Hippocampal formation (tissue), 2 donors: ENCODE measurements at places on chromosomes 7 and 10.

GRCh38 chr7:158779061-158780000 is 50.0 kb downstream of the ESYT2 start:
- no peak for DNase-seq

GRCh38 chr10:75018251-75018650 is 93.2 kb upstream of the SAMD8 start:
- DNase-seq, result no peak

DNA sequence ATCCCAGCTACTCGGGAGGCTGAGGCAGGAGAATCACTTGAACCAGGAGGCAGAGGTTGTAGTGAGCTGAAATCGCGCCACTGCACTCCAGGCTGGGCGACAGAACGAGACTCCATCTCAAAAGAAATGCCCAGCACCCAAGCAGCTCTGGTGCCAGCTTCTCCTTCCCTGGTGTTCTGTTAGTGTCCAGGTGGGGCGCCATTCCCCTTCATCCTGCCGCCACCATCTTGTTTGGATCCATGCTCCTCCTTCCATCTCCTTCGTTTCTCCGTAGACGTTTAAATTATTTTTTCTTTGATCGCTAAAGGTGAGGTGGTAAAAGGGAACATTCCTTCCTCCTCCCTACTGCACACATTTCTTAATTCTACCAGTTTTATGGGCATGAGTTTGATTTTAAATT is 30.3 kb downstream of the PROSER2 start:
- no peak for DNase-seq

DNA sequence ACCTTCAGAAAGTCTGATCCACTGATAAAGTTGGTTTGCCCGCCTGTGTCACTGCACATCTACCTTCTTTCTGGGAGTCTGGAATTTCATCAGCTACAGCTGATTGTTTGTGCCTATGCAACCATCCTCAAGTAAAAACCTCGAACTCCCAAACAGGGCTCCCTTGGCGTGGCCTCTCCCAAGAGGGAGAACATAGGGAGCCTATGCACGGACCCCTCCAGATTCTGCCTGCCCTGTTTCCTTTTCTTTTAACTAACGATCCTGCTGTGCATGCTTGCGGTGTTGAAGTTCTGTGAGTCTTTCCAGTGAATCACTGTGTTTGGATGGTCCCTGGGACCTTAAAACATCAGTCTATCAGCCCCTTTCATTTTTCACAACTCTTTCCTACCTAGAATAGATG is 226.9 kb upstream of the SEMA3D start:
- no peak for DNase-seq

DNA sequence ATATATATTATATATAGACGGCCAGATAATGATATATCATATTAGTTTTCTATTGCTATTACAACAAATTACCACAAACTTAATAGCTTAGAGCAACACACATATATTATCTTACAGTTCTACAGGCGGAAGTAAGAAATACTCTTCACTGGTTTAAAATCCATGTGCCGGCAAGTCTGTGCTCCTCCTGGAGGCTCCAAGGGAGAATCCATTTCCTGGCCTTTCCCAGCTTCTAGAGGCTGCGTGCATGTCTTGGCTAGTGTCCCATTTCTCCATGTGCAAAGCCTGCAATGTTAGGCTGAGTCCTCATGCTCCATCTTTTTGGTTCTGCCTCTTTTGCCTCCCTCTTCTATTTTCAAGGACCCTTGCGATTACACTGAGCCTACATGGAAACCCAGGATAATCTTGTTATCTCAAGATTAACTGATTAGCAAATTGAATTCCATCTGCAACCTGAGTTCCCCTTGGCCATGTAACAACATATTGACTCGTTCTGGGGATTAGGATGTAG is 23.9 kb upstream of the PNLIPRP3 start:
- no peak for DNase-seq

DNA sequence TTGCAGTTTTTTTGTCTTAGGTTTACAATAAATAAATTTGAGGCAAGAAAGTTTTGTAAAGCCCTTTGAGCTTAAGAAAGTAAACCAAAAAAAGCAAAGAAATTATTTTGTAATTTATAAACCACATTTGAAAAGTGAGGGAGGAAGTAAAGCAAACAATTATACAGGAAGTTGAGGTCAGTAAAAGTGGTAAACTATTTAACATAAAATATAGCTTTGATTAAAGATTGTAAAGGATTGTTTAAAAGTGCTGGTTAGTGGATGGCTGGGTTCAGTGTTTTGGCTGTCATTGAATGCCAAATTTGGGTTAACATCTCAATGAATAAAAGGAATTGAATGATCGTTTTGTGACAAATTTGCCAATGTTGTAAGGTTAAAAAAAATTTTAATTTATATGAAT is 9.9 kb downstream of the SOSTDC1 start:
- DNase-seq, result no peak

DNA sequence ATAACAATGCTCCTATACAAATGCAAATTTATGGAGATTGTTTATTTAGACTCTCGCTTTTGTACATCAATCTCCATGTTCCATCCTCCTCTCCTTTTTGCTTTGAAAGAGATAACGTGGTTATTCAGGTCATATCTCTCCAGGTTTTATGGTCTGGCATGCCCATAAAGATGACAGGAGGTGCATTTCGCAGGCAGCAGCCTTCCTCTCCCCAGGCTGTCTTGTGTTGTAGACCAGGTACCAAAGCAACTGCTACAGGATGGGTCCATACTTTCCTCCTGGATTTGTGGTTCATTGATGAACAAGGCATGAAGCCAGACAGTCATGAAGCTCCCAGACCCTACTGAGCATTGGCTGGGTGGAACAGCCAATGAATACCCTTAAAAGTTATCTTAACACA is 400.2 kb upstream of the NPVF start:
- DNase-seq, result no peak

GRCh38 chr7:6453734-6454133 is 6.0 kb upstream of the DAGLB start:
- no peak for DNase-seq

DNA sequence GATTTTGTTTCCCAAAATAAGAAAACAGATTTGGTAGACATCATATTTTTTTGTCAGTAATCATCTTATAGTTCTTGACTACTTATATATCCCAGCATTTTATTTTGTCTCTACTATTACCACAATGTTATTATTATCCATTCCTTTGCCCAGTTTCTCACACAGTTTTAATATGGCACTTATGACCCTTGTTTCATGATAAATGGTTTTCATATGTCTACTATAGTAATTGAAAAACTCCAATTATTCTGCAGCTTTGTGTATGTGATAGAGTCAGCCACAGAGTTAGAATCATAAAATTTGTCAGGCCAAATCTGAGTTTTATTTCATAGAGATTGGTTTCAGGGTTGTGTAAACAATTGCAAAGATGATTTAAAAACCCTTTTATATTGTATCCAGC is 203.9 kb downstream of the MALRD1 start:
- DNase-seq, result no peak

GRCh38 chr7:104982308-104983075 is 31.5 kb upstream of the KMT2E start:
- no peak for DNase-seq

GRCh38 chr7:96728139-96728538 is 18.5 kb upstream of the SEM1 start:
- no peak for DNase-seq

DNA sequence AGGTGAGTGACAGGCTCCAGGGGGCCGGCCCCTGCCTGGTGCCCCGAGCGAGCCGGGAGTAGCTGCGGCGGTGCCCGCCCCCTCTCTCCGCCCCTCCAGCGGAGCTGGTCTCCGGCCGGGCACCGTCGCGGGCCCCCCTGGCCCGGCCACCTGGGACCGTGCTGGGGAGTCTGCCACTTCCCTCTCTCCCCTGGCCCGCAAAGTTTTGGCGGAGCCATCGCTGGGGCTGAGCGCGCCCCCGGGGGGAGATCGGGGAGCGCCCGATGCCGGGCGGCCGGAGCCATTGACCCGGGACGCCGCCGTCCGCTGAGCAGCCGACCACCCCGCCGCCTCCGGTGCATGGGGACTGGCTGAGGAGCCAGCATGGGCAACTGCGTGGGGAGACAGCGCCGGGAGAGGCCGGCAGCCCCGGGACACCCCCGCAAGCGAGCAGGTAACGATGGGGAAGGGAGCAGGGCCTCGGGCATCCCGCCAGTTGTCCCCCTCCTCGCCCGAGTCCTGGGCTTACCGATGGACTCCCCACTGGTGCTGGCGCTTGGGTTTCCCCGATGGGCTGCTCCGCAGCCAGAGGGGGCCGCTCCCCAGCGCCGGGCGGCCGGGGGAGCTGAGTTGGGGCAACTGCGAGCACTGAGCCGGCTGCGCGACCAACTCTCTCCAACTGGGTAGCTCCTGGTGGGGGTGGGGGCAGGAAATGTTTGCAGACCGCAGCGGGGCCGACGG is at the start of gene UBTD1:
Gene UBTD1 (plus strand): TSS at position 84 of the 720 bp plus-strand sequence. CDS start 280 bp downstream, at position 364.
- DNase-seq, result no peak

GRCh38 chr10:95661818-95662217 is 5.3 kb upstream of the ALDH18A1 start:
- DNase-seq, result no peak

GRCh38 chr10:132446661-132447445 is 49.9 kb downstream of the PWWP2B start:
- no peak for DNase-seq

DNA sequence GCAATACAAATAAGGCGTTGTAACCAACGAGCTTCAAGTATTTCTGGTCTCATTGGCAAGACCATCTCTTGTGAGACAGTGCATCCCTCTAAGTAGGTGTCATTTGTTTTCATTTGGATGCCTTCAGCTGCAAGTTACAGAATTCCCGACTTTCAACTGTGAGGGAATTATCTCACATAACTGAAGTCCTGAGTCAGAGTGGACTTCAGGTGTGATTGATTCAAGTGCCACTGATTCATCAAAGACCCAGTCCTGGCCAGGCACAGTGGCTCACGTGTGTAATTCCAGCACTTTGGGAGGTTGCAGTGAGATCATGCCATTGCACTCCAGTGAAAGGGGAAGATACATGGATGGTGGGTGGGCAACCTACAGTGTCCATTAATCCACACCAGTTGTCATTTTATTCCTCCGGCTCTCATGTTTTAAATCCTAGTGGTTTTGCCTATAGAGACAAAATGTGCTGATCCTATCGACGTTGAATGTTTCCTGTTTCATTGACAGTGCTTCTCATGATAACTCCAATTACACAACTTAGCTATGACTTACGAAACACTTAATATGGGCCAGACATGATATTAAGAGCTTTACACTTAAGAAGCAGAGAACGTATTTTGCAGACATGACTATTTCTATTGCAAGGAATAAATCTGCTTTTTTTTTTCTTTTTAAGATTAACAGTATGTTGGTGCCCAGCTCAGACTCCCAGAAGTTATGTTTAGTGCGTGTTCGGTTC is 268.0 kb downstream of the FRMD4A start:
- no peak for DNase-seq

DNA sequence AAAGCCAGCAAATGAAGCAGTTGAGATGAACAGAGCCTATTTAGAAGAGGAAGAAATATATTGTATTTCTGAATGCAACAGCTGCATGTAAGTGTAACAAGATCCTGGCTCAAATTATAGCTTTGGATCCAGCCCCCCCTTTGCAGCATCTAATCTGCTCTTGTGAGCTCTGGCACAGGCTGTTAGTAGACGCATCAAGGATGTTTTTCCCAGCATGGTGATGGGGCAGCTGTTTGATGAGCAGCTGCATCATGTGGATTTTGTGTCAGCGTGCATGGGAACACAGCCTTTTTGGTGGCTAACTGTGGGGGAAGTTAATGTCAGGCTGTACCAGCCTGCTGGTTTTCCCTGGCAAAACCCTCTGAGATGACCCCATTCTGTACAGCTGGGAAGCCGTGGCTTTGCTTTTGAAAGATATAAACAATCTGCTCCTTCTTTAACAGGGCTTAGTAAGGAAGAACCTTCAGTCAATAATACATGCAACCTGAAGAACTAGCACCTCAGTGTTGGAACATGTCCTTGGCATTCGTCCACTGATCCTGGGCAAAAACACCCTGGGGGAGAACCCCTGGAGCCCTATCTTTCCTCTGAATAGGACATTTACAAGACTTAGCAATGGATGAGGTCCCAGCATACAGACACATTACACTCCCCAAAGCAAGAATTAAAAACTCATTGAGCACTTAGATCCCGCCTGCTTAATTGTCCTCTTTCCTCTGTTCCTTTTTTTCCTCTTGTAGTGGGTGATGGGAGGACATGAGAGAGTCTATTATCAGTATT is 70.6 kb downstream of the NPS start:
- DNase-seq, result peak; percentile 89

GRCh38 chr10:839550-840205 is 91.8 kb downstream of the LARP4B start:
- no peak for DNase-seq

- no peak for DNase-seq
Observed at GRCh38 chr7:151014950-151015349, 9.3 kb downstream of the ATG9B start.
